ENCODE measurements at places on chromosomes 5 and 9.

GRCh38 chr5:149333711-149334443 is 11.4 kb upstream of the GRPEL2 start:
- DNase-seq, result no peak

DNA sequence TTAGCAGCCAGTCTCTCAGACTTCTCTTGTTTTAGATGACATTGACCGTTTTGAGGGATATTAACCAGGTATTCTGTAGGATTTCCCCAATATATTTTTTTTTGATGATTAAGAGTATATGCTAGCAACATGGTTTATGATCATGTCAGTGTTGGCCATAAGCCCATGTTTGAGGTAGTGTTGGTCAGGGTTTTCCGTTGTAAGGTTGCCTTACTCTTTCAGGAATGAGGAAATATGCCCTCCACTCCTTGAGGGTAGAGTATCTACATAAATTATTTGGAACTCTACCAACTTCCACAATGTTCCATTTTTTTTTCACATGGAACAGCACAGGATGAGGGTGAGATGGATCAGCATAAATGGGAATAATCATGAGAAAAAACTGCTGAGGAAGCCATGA is 188.4 kb upstream of the PRDM9 start:
- DNase-seq, result no peak

GRCh38 chr9:3473405-3473804 is 52.4 kb downstream of the RFX3 start:
- DNase-seq, result no peak

DNA sequence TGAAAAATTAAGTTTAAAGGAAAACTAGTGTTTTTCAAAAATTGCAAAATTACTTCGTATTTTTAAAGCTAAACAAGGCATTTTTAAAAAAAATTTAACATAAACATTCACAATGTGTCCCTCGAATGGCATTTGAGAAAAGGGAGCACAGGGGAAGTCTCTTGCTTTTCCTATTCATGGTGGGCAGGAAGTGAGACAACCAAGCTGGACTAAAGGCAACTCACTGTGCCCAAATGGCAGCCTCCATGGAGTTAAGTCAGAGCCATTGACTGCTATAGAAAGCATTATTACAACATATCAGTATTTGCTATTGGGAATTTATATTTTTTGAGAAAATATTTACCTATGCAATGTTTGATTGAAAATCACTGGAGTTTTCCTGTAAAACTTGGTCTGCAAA is 8.3 kb downstream of the HNRNPH1 start:
- no peak for DNase-seq

DNA sequence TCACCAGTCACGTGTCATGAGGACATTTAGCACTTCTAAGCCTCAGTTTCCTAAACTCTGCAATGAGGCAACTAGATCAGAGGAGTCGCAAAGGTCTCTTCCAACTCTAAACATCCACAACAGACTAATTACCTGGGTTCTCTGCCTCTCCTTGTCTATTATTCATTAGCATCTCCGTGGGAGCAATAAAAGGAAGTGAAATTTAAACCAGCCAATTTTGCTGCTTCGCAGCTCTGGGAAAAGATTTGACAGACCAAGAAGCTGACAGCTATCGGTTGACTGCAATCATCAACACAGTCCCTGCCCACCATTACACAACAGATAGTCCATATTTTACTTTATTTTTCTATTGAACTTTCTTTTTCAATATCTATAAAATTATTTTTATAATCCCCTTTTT is 308.9 kb downstream of the NR2F1-AS1 start:
- DNase-seq, result no peak

GRCh38 chr9:103757062-103757461 is 337.0 kb upstream of the SMC2 start:
- no peak for DNase-seq
